ENCODE measurements at places on chromosomes 5 and 9. TPM values are rescaled to one million over a fixed set of nuclear protein-coding genes. Genes with fewer than 3 reads are reported as not detected.

SPINK4 gene
- not detected for total RNA-seq

CDH9 gene
- not detected for total RNA-seq

POU5F2 gene
- total RNA-seq, result 4.4 TPM

DNA sequence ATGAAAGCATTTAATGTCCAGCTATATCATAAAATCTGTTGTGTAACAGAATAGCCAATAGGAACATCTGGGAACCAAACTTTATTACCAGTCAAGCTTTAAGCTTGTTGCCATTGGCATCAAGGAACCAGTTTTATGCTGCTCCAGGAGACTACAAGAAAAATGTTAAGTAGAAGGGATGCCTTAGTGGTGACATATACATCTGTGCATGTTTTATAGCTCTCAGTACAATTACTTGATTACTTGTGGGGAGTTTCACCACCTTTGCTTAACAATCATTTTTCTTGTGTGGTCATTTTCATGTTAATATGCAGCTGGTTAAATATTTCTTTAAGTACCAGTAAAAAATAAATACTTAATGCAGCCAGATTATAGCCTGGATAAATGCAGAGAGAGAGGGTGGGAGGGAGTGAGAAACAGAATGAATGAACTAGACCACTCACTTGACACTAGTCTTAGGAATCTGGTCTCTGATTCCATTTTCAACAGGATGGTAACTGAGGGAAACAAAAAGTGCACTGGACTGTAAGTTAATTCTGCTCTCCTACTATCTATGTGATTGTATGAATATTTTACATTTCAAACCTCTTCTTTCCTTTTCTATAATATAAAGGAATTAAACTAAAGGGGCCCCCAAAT lies 35.7 kb upstream of the LURAP1L start:
- no peaks in the 10 kb centered on the region for H3K36me3 ChIP-seq
- no peak overlapping the region for H3K4me3 ChIP-seq
- no peak overlapping the region for H3K27ac ChIP-seq
- no peaks in the 10 kb centered on the region for H3K27me3 ChIP-seq

- H3K27ac ChIP-seq, result no peak overlapping the region
- DNase-seq, result no peak
- H3K27me3 ChIP-seq, result no peaks in the 10 kb centered on the region
- H3K4me3 ChIP-seq, result no peak overlapping the region
- H3K4me1 ChIP-seq, result peaks cover 8% of the 10 kb centered on the region
These were observed 72.7 kb downstream of the SMIM23 start for GRCh38 chr5:171858303-171858702.

GRCh38 chr5:149063017-149063687 lies at the start of gene SH3TC2:
TSS of gene SH3TC2 (minus strand) at chr5:149063062. CDS start at chr5:149063022, 40 bp downstream.
- no peak for DNase-seq
- no peaks in the 10 kb centered on the region for H3K36me3 ChIP-seq
- no peak within 1 kb of the TSS for H3K4me3 ChIP-seq
- no peak within 1 kb of the TSS for H3K27ac ChIP-seq
- no peaks in the 10 kb centered on the region for H3K27me3 ChIP-seq

GRCh38 chr9:92727716-92728700 lies 36.6 kb downstream of the BICD2 start:
- no peak overlapping the region for H3K4me3 ChIP-seq
- no peak overlapping the region for H3K27ac ChIP-seq
- H3K27me3 ChIP-seq, result no peaks in the 10 kb centered on the region
- no peak for DNase-seq

DNA sequence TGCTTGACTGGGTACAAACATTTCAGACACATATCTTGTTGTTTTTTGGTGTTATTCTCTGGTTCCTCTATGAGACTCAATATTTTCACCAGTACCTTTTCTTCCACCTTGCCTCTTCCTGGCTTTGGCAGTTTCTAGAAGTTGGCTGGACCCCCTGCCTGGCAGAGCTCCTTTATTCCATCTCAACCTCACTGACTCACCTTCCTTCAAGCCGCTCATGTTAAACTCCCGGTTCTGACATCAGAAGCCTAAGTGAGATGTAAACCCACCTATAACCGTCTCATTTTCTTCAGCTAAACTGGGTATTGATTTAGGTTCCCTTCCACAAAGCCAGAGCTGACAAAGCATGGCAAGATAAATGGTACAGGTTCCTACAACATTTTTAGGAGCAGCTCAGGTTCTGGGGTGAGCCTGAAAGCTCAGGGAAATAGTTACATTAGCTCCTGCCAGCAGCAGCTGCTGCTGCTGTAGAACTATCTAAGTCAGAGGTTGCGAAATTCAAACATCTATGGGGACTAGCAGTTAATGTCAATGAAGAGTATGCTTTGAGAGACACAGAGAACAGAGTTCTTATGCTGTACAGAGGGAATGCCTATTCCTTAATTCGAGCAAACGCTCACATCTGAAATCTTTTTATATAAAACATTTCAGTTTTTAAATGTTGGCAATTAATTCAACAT lies 197.1 kb upstream of the NR3C1 start:
- no peaks in the 10 kb centered on the region for H3K36me3 ChIP-seq
- no peak overlapping the region for H3K4me3 ChIP-seq
- DNase-seq, result no peak
- H3K27ac ChIP-seq, result no peak overlapping the region
- no peaks in the 10 kb centered on the region for H3K27me3 ChIP-seq

DNA sequence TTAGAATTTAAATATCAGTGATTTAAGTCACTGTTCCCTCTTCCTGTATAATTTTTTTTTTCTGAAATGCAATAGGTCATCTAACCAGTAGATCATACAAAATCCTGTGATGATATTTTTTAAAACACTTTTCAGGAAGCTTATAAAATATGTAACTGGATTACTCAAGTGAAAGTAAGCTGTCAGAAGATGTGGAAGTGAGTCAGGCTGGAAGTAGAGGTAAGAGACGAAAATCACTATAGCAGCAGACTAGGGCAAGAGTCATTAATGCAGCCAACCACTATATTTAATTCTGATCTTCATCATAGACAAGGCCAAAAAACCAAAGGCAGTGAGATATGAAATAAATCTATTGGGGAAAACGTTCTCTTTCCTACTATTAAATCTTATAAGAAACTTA lies 65.7 kb upstream of the C6 start:
- H3K27me3 ChIP-seq, result no peaks in the 10 kb centered on the region
- H3K4me3 ChIP-seq, result no peak overlapping the region
- H3K27ac ChIP-seq, result no peak overlapping the region
- H3K4me1 ChIP-seq, result no peaks in the 10 kb centered on the region
- DNase-seq, result no peak

DNA sequence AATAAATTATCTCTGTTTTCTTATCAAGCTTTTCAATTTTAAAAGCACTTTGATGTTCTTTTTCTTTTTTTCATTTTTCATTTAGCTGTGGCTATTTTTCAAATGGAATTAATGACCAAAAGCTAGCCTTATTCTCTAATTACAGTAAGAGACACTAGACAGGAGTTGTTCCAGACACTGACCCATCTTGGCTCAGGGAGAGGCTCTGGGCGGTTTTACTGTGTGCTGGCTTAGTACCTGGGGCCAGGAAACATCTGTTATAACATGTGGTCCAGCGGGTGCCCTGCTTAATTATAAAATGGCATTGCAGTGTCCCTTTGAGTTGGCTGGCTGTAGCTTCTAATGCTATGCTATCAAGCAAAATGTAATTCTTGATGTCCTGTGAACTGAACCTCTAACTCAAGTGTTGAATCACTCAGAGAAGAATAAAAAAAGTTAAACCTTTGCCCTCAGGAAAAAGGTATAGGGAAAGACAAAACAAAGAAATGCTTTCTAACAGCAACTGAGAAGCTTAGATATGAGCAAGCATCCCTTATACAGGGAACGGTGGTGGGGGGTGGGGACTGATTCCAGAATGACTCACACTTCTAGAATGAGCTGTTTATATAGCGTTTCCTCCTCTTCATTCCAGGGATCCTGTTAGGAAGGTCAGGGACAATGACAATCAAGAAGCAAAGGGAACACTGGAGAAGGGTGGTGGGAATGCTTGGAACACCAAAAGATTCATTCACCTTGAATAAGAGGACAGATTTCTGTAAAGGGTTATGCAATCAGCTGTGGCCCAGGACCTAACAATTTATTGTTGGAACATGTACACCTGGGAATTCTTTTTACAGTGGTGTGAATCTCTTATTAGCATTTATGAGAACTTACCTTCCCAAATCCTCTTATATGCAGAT lies 58.7 kb upstream of the NFIB start:
- no peaks in the 10 kb centered on the region for H3K36me3 ChIP-seq
- no peaks in the 10 kb centered on the region for H3K27me3 ChIP-seq
- no peak overlapping the region for H3K27ac ChIP-seq
- DNase-seq, result no peak
- H3K4me3 ChIP-seq, result no peak overlapping the region
- no peaks in the 10 kb centered on the region for H3K4me1 ChIP-seq

DNA sequence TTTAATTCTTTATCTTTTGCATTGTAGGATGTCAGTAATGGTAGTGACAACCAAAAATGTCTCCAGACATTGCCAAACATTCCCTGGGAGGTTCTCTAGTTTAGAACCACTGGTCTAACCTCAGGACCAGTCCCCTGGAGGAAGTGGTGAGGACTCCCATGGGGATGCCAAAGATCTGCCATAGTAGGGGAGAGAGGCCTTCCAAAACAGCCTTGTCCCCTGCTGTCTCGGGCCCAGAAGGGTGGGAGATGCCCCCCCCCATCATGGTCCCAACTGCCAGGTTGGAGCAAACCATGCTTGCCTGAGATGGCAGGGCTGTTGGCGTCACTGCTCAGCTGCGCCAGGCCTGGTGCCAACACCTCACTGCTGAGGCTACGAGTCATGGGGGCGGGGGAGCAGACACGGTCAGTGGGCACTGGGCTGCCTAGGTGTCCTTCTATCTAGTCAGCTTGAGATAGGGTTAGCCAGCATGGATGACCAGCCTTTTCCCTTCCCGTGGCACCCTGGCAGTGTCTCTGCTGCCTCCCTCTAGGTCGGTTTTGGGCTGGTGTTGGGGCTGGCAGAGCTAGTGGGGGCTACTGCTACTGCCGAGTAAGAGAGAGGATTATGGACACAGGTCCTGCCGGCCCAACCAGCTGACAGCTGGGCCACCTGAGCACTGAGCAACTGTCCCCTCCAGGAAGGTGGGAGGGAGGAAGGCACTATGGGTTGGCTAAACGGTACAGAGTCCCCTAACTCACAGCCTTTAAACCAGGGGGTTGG lies 8.3 kb upstream of the CXXC5 start:
- H3K4me1 ChIP-seq, result peaks cover 69% of the 10 kb centered on the region
- no peak overlapping the region for H3K4me3 ChIP-seq
- no peaks in the 10 kb centered on the region for H3K36me3 ChIP-seq
- H3K27ac ChIP-seq, result no peak overlapping the region

GRCh38 chr5:79287907-79288306 lies 52.0 kb downstream of the JMY start:
- DNase-seq, result no peak
- H3K4me1 ChIP-seq, result peaks cover 5% of the 10 kb centered on the region
- peaks cover 18% of the 10 kb centered on the region for H3K36me3 ChIP-seq
- H3K27me3 ChIP-seq, result no peaks in the 10 kb centered on the region
- no peak overlapping the region for H3K4me3 ChIP-seq
- H3K27ac ChIP-seq, result no peak overlapping the region

DNA sequence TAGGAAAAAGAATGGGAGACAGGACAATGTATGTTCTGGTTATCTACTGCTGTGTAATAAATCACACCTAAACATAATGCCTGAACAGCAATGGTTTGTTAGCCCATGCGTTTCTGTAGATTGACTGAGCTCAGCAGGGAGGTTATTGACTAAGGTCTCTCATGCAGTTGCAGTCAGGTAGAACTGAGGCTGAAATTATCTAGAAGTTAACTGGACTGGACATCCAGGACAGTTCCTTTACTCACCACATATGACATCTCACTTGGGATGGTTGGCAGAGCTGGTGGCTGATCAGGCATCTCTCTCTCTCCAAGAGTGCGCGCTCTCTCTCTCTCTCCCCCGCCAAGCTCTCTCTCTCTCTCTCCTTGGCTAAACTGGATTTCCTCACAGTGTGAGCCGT lies 8.9 kb upstream of the FOXB2 start:
- H3K4me1 ChIP-seq, result peaks cover 7% of the 10 kb centered on the region
- H3K27me3 ChIP-seq, result peaks cover 36% of the 10 kb centered on the region
- no peak for DNase-seq
- H3K4me3 ChIP-seq, result no peak overlapping the region
- no peaks in the 10 kb centered on the region for H3K36me3 ChIP-seq

DNA sequence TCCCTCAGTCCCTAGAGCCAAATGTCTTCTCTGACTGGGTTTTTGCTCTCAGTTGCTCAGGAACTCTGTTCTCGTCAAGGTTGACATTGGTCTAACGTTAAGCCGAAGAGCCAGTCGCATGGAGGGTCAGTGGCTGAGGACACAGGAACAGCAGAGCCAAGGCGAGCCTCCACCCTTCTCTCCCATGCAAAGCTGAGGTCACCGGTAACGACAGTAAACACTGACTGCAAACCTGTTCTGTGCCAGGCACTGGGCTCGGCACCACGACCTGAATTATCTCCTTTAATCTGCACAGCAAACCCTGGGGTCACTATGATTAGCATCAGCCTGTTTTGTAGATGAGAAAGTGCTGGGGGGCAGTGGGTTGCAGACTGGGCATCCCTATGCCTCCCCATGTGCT lies 171.0 kb downstream of the COL23A1 start:
- no peak for DNase-seq
- no peak overlapping the region for H3K4me3 ChIP-seq
- no peak overlapping the region for H3K27ac ChIP-seq
- no peaks in the 10 kb centered on the region for H3K36me3 ChIP-seq
- no peaks in the 10 kb centered on the region for H3K4me1 ChIP-seq
- H3K27me3 ChIP-seq, result no peaks in the 10 kb centered on the region

DNA sequence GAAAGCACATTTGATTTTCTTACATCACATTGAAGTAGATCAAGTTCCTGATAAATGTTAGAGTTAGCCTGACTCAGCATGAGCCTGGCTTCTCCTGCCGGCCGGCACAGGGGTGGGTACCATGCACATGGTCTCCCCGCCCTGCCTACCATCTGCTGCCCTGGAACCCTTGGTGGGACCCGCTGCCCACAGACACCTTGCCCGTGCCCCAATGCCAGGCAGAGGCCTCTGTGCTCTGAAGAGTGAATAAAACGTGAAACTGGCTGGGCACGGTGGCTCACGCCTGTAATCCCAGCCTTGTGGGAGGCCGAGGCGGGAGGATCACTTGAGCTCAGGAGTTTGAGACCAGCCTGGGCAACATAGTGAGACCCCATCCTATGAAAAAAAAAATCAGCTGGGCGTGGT lies 17.3 kb downstream of the EXD3 start:
- H3K4me3 ChIP-seq, result no peak overlapping the region
- no peak for DNase-seq
- H3K4me1 ChIP-seq, result peaks cover 27% of the 10 kb centered on the region
- H3K36me3 ChIP-seq, result no peaks in the 10 kb centered on the region

- H3K27me3 ChIP-seq, result no peaks in the 10 kb centered on the region
- peak; percentile 36 for DNase-seq
- H3K4me1 ChIP-seq, result peaks cover 59% of the 10 kb centered on the region
- no peak overlapping the region for H3K4me3 ChIP-seq
These were observed 137.6 kb downstream of the SUSD1 start for GRCh38 chr9:112037281-112038016.

Data from natural killer cell (primary cell).